Heart right ventricle (tissue), 16 donors: ENCODE measurements at places on chromosomes 6 and 20. TPM values are rescaled to one million over a fixed set of nuclear protein-coding genes. Genes with fewer than 3 reads are reported as not detected.
A peak's percentile ranks its signal among the peaks of the same experiment; 100 is the strongest.

GRCh38 chr6:157410045-157410444, 29.1 kb downstream of the ZDHHC14 start:
- no peak for DNase-seq

Gene SMPDL3A
- polyA plus RNA-seq = 4.6 TPM

- no peak for DNase-seq
Observed at GRCh38 chr6:125511809-125512396, 210.1 kb upstream of the HDDC2 start.

DNA sequence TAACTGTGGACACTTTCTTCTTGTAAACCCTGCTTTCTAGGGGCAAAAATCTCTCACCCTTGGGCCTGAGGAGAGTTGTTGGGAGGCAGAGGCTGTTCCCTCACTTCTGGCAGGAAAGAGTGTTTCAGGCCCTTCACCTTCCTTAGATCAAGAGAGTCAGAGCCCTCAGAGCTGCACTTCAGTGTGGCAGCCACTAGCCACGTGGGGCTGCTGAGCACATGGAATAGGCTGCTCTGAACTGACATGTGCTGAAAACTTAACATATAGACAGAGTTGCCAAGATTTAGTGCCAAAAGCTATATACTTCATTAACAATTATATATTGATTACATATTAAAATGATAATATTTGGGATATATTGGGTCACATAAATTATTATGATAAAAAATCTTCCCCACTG, 4.4 kb upstream of the LMBRD1 start:
- no peak for DNase-seq

Gene XKR7
- polyA plus RNA-seq = not detected

Gene CALHM5
- 1.2 TPM for polyA plus RNA-seq

Gene RBM24
- polyA plus RNA-seq = 62.4 TPM

Gene RIPOR3
- 6.3 TPM for polyA plus RNA-seq

Gene HEY2
- polyA plus RNA-seq = 28.6 TPM

DNA sequence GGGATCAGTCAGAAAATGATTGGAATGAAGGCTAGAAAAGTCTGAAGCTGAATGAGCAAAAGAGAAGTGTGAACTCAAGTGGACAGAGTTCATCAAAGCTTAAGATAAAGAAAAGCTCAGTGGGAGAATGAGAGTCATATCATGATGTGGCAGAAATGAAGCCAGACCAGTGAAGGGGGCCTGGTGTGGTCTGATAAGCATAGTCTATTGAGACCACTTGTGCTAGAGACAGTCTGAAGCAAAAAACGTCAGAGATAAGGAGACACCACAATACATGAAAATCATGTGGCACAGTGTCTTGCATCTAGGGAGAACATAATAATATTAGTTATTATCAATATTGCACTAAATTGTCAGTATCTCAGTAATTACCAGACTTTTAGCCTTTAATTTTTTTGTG, 601.5 kb downstream of the UTRN start:
- no peak for DNase-seq

GRCh38 chr6:69771158-69771906, 25.5 kb downstream of the LMBRD1 start:
- no peak for DNase-seq

Gene TBX18
- polyA plus RNA-seq = 5.0 TPM

Gene C20orf141
- not detected for polyA plus RNA-seq

Gene SUMO4
- 0.37 TPM for polyA plus RNA-seq

DNA sequence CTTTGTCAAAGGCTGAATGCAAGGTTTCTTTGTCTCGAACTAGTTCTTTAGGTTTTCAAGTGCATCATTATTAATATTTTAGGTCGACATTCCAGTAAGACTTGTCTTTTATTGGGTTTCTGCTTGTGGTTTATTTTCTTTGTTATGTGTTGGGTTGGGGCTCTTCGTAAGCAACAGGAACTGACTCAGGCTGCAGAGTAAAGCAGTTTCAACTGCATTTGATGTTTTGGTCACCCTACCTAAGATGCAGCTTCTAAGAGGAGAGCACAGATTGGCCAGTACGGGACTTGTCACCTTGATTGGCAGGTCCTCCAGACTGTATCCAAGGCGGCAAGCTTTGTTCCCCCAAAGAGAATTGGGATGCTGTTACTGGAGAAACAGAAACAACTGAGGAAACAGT, 149.5 kb upstream of the SULF2 start:
- DNase-seq = no peak

DNA sequence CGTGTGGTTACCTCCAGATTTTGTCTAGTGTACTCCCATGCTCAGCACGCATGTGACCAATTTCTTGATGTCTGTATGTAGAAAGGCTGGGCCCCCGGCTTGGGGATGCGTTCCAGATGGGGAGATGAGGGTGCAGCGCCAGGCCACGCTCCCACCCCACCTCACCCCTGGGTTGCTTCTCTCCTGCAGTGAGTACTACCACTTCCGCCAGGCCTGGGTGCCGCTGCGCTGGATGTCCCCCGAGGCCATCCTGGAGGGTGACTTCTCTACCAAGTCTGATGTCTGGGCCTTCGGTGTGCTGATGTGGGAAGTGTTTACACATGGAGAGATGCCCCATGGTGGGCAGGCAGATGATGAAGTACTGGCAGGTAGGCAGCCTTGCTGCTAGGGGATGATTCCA, 11.5 kb upstream of the SRF start:
- DNase-seq = no peak

DNA sequence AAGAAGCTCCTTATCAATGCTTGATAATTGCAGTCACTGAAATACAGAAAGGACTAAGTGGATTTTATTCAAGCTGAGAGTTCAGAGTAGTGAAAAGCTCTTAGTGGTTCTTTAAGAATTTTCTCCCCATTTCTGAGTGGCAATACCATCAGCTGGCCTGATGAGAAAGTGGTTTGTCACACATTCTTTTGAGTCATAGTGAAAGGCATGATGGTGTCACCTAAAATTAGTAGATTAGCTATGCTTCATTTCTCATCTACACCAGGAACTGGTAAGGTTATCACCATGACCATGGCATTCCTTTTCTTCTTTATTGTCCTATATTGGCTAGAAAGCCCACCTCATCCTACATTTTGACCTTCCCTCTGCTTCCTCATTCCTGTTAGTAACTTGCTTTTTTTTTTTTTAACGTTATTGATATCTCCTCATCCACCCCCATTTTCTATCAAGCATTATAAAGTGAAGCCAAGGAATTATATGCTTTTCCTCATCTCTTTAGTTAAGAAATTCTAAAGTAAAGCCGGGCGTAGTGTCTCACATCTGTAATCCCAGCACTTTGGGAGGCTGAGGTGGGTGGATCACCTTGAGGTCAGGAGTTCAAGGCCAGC, 67.4 kb upstream of the LOC128125822 start:
- DNase-seq = no peak

Gene HCK
- 2.3 TPM for polyA plus RNA-seq

Gene CNBD2
- 6.8 TPM for polyA plus RNA-seq

Gene GPR63
- polyA plus RNA-seq = 0.44 TPM

GRCh38 chr6:69954733-69955132, 88.4 kb downstream of the COL19A1 start:
- no peak for DNase-seq

DNA sequence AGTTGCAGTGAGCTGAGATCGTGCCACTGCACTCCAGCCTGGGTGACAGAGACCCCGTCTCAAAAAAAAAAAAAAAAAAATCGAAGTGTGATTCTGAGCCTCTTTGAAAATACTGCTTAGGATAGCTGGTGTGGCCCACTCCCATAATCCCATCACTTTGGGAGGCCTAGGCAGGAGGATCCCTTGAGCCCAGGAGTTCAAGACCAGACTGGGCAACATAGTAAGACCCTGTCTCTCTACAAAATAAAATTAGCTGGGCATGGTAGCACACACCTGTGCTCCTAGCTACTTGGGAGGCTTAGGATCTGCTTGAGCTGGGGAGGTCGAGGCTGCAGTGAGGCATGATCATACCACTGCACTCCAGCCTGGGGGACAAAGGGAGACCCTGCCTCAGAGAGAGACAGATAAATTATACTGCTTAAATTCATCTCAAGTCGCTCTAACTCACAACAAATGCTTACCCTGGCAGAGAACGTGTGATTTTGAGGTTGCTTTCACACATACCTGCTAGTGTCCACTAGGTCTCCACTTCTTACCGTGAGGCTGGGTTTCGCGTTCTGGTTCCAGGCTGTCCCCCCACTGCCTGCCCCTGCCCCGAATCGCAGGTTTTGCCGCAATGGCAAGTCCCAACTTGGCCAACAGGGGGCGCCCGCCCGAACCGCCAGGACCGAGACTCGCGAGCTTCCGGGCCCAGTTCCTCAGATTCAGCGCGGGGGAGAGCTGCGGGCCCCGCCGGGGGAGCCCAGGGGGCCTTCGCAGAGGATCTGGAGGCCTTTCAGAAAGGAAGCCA, 12.3 kb upstream of the TMC2 start:
- DNase-seq = peak; percentile 88

- no peak for DNase-seq
Observed at GRCh38 chr20:24309596-24309995, 159.8 kb upstream of the SYNDIG1 start.

DNA sequence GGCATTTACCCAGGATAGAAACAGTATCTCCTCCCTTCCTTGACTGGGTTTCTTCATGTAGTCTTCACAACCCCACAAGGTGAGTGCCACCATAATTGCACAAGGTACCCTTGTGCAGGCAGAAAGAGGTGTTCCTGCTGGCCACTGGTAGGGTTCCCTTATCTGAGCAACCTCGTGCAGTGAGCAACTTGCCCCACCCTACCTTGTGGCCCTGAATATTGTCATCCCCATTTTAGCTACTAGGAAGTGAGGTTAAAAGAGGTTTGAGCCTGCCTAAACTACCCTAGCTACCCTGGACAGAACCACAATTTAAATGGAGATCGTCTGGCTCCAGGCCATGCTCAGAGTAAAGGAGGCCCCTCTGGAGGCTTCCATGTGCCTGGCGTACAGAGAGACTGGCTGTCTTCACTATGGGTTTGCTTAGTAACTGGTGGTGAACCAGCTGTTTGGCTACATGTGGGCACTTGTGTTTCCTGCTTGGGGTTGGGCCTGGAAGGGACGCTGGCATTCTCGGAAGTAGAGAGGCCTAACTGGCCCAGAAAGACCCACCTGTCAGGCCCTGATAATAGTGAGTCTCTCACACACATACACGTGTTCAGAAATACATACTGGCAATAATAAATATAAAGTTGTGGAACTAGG, 148.8 kb downstream of the LRFN2 start:
- DNase-seq = no peak

Gene TMEM14C
- 116 TPM for polyA plus RNA-seq

DNA sequence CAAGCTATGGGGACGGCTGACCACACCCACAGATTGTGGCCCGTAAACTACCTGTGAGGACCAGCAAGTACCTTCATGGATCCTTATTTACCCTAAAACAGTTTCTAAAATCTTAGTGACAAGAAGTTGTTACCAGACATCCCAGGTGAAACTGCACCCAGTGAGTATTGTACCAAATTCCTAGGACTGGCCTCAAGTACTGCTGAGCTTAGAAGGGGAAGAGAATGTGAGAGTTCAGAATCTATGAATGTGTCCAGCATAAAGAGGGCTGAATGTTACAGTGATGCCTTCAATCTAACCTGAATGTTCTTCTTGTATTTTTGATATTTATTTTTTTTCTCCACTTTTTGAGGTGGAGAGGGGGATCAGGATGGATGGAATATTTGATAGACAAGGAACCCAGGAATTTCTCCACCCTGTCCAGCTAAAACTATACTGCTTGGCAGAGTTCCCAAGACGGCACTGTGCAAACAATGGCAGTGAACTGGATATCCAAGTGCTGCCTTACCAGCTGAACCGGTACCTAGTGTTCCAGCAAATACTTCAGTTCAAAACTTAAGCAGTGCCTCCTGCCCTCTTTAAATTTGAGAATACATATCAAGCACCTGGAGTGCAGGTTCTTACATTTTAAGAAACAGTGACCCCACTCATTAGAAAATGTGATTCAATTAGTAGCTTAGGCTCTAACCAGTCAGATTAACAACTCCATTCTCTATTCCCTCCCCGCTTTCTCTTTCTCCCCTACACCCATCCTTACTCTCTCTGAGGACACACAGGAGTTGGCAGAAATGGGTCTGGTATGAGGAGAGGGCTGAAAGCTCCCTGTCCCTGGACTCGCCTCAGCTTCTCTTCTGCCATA, 427.3 kb upstream of the FLRT3 start:
- no peak for DNase-seq

Gene NFATC2
- polyA plus RNA-seq = 2.6 TPM

GRCh38 chr20:53354314-53354713, 239.3 kb downstream of the ZNF217 start:
- no peak for DNase-seq

Gene HLA-DRA
- 93.5 TPM for polyA plus RNA-seq

GRCh38 chr6:100281471-100281901, 183.2 kb downstream of the SIM1 start:
- DNase-seq = no peak

DNA sequence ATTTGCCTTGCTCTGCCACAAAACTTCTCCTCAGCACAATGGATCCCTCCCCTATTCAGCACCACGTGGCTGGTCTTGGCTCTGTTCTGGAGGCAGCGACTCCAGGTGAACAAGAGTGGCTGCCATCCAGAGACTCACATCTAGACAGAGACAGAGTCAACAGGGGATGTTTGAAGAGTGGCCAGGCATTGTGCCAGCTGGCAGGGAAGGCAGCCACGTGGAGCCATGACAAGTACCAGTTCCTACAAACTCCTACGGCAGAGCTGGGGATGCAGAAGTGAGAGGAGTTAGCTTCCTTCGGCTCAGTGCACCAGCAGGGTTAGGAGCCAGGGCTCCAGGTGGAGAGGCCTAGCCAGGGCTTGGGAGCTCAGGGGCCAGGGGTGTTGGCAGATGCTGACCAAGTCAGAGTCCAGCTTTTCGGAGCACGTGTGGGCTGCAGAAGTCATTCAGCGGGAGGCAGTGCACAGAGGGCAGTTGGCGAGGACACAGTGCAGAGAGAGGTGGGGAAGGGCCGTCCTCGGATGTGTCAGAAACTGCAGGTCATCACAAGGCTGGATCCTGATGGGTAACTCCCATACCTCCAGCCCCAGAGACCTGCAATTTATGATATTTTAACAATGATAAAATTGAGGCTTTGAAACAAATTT, 171.7 kb upstream of the PDE10A start:
- DNase-seq = peak; percentile 68

- no peak for DNase-seq
Observed at GRCh38 chr20:58458342-58459057, 56.7 kb downstream of the APCDD1L start.

GRCh38 chr20:24766826-24767622, 182.0 kb upstream of the CST7 start:
- DNase-seq = no peak

Gene COL21A1
- polyA plus RNA-seq = 46.7 TPM

- no peak for DNase-seq
Observed at GRCh38 chr6:8342241-8342819, 93.0 kb downstream of the SLC35B3 start.

Gene TUBB2B
- polyA plus RNA-seq = 0.59 TPM

Gene DTNBP1
- polyA plus RNA-seq = 5.0 TPM
